HepG2 (cell line): ENCODE measurements at places on chromosomes 13 and 19.

GRCh38 chr19:17125062-17125727 lies 49.6 kb downstream of the MYO9B start:
- DNase-seq: no peak

- no peak for DNase-seq
Measured at GRCh38 chr19:58252102-58252685, 23.5 kb downstream of the ZNF544 start.

- DNase-seq: no peak
Measured at GRCh38 chr13:95335667-95336066, 34.4 kb upstream of the ABCC4 start.

GRCh38 chr13:23473221-23473620 lies 39.7 kb upstream of the SACS start:
- DNase-seq: no peak

- no peak for DNase-seq
Measured at GRCh38 chr19:32580353-32580900, 563 bp upstream of the PDCD5 start.

DNA sequence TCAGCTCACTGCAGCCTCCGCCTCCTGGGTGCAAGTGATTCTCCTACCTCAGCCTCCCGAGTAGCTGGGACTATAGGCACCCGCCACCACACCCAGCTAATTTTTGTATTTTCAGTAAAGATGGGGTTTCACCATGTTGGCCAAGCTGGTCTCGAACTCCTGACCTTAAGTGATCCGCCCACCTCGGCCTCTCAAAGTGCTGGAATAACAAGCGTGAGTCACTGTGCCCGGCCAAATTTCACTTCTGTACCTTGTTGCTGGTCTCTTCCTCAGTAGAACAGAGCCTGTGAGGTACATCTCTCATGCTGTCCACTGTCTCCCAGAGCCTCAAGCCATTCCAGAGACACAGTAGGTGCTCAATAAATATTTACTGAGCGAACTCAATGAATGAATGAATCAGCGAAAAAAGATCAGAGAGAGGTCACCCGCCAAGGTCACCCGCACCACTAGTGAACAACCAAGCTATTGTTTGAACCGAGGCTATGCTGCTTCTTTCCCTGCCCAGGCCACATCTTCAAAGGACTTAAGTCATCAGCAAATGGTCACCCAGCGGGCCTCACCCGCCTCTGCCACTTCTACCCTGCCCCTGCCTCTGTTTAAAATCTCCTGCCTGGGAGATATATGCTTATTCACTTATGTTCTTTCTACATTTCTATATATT lies 9.3 kb downstream of the TMEM143 start:
- DNase-seq: peak; percentile 100

GRCh38 chr13:80671773-80672172 lies 330.8 kb upstream of the SPRY2 start:
- DNase-seq: no peak

DNA sequence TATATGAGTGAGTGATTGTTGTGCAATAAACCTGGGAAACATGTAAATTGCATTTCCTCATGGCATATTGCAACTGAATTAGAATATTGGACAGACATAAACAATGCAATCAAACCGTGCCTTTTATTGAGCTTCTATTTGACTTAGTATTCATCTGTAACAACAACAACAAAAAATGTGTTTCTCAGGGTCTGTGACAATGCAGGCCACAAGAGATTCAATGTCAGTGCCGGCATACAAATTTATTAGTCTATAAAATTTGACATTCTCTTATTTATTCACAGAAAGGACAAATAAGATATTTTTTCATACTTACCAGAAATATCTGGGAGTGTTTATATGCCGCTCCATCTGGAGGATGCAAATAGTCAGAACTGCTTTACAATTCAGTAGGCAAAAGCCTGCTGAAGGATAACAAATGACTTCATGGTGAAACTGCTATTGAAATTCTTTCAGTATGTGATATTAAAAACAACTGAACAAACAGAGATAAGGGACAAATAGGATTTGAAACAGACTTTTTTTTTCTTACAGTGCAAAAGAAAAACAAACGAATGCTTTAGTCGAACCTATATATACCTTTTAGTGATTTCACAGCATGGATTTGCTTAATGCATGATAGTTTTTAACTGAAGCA lies 77.2 kb downstream of the DACH1 start:
- DNase-seq: no peak

DNA sequence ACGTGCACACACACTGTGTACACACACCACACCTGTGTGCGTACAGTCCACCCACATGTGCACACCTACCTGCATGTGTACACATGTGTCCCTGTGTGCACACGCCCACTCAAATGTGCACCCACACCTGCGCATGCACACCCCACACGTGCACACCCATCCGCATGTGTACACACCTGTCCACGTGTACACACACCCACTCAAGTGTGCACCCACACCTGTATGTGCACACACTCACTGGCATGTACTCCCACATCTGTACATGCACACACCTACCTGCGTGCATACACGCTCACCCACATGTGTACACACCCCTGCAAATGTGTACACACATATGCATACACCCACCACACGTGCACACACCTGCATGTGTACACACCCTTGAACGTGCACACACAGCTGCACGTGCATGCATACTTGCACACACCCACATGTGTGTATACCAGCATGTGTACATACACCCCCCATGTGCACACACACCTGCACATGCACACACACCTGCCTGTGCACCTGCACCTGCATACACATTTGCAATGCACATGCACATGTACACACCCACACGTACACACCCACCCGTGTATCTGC lies 10.6 kb downstream of the PKN1 start:
- DNase-seq: no peak

GRCh38 chr13:108780706-108781105 lies 151.3 kb downstream of the MYO16 start:
- DNase-seq: no peak

DNA sequence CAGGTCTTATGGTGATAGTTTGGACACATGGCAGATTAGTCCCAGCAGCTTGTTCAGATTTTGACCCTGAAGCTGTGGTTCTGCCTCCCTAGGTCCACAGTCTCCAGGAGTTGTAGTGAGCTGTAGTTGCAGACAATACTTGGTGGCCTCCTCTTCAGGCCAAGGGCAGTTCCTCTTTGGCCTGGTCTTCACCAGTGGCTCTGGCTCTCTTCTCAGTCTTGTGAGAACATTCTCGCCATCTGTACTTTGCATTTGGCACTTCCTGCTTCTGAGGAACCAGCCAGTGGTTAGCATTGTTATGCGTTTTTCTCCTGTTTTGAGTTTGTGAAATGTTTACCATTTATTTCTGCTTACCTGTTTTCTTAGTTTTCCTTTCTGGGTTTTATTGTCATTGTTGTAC lies 40.7 kb downstream of the PCCA start:
- DNase-seq: no peak

DNA sequence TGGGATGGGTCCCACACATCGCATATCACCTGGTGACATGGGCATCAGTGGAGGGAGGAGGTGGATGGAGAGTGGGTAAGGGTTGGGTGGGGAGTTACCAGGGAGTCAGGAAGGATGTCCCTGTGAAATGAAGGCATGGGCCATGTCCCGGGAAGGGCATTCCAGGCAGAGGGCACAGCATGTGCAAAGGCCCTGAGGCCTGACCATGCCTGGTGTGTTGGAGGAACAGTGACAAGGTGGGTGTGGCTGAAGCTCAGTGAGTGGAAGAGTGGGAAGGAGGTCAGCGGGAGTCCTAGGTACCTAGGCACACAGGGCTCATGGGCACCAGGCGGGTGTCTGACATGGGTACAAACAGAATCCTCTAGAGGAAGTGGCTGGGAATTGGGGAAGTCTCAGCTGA lies 11.0 kb upstream of the COLGALT1 start:
- no peak for DNase-seq

GRCh38 chr13:50588491-50589130 lies 254.9 kb downstream of the DLEU7 start:
- no peak for DNase-seq

DNA sequence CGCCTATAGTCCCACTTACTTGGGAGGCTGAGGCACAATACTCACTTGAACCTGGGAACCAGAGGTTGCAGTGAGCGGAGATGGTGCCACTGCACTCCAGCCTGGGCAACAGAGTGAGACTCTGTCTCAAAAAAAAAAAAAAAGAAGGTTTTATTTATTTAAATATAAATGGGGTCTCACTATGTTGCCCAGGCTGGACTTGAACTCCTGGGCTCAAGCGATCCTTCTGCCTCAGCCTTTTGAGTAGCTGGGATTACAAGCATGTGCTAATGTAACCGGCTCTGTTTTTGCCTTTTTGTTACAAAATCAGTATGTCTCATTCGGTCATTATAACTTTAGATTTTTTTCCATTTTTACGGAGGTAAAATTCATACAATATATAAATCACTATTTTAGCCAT lies 24.2 kb downstream of the FBXO27 start:
- no peak for DNase-seq

- DNase-seq: no peak
Measured at GRCh38 chr19:12767150-12767549, 8.2 kb downstream of the HOOK2 start.

GRCh38 chr13:52706081-52706480 lies 33.5 kb downstream of the CNMD start:
- DNase-seq: no peak

- DNase-seq: no peak
Measured at GRCh38 chr13:79663435-79663834, 182.5 kb downstream of the NDFIP2 start.

- no peak for DNase-seq
Measured at GRCh38 chr19:519449-519865, 12.1 kb upstream of the CDC34 start.

- peak; percentile 99 for DNase-seq
Measured at GRCh38 chr19:49869484-49870308, 2.3 kb upstream of the PNKP start.

GRCh38 chr13:42758515-42758914 lies 22.9 kb upstream of the FAM216B start:
- DNase-seq: peak; percentile 39

DNA sequence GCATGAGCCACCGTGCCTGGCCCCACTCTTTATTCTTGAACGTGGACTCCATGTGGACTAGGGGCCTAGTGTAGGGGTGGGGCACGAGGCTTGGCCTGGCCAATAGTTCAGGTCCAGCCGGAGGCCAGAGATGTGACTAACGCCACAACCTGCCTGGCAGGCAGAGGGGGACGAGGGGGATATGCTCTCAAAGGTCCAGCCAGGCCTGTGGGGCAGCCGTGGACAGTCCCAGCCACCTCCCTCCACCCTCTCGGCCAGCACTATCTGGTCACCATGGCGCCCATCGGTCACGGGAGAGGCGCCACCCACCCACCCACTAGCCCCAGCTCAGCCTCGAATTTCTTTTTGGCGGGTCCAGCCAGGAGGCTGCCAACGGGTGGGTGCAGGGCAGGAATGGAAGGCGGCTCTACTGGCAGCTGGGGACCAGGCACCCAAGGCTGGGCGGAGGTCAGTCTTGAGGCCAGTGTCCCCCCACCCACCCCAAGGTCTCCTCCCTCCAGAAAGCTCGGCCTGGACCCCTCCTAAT lies 2.2 kb upstream of the CERS1 start:
- DNase-seq: no peak

- DNase-seq: peak; percentile 39
Measured at GRCh38 chr19:708154-709143, at the start of gene PALM. Gene PALM (plus strand): TSS chr19:708935. CDS start chr19:709147, 212 bp downstream.

DNA sequence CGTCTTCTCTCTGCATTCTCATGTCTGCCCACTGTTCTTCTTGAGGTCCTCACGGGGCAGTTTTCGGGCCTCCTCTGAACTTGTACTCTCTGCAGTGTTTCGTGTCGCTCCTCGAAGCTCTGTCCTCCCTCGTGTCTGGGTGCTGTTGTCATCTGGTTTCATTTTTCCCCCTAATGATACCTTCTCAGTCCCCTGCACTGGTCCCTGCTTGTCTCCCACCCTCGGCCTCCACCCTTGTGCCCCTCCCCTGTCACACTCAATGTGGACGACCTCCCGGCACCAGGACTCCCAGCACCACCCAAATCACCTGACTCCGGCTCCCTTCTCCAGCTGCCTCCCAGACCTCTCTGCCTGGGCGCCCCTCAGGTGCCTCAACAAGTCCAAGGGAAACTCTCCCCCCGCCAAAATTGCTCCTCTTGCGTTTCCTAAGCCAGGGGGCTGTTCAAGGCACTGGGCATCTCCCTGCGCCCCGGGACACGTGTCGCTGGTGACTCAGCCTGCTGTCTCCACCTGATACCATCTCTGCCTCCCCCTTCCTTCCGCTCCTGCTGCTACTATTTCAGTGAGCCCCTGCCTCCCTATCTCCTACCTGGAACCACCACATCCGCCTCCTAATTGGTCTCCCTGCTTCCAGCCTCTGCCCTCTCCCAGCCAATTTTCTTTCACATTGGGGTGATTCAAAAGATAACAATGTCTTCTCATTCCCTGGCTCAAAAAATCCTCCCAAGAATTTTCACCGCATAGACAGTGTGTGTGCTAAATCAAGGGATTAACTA lies 49.5 kb downstream of the RFX2 start:
- DNase-seq: no peak

DNA sequence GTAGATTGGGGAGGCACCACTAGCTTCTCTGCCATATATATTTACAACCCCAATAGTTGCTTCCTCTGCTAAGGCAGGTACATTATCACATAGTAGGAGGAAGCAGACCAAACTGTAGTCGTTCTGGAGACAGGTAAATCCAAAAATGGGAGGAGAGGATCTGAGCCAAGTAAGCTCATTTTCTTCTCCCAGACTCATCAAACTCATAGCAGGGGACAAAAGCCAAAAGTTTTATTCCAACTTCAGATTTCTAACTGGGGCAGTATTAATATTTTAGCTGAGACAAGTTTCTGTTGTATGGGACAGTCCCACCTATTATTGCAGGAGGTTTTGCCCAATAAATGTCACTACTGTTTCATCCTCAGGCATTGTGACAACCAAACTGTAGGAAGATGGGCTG lies 7.8 kb upstream of the IGSF23 start:
- DNase-seq: no peak

GRCh38 chr13:20666948-20667347 lies 36.6 kb upstream of the IL17D start:
- DNase-seq: no peak

- DNase-seq: no peak
Measured at GRCh38 chr19:14479975-14480699, 5.0 kb upstream of the PTGER1 start.

GRCh38 chr19:28737021-28737895 lies 475.7 kb downstream of the UQCRFS1 start:
- peak; percentile 15 for DNase-seq

- peak; percentile 64 for DNase-seq
Measured at GRCh38 chr13:93788456-93788855, 561.8 kb downstream of the GPC6 start.

DNA sequence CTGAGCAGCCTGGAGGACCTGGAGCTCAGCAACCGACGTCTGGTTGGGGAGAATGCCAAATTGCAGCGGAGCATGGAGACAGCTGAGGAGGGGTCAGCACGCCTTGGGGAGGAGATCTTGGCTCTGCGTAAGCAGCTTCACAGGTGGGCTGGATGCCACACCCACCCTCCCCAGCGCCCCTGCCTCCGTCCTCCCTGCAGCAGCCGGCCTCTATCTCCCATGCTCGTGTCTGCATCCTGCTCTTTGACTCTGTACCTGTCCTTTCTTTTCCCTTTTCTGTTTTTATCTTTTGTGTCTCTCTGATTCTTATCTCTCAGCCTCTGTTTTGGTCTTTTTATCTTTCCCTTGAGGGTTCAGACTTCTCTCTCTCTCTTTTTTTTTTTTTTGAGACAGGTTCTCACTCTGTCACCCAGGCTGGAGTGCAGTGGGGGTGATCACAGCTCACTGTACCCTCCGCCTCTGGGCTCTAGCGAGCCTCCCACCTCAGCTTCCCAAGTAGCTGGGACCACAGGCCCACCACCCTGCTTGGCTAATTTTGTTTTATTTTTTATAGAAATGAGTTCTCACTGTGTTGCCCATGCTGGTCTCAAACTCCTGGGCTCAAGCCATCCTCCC lies 10.1 kb downstream of the KASH5 start:
- no peak for DNase-seq

- DNase-seq: no peak
Measured at GRCh38 chr13:101757446-101758039, 305.1 kb downstream of the ITGBL1 start.
